ENCODE measurements at places on chromosomes 3 and 15.

- no peak for DNase-seq
Measured at GRCh38 chr3:27939940-27940339, 217.8 kb upstream of the EOMES start.

GRCh38 chr3:152737021-152737908 lies 97.7 kb upstream of the P2RY1 start:
- no peak for DNase-seq

GRCh38 chr3:159169828-159170227 lies 368.0 kb downstream of the MFSD1 start:
- no peak for DNase-seq

DNA sequence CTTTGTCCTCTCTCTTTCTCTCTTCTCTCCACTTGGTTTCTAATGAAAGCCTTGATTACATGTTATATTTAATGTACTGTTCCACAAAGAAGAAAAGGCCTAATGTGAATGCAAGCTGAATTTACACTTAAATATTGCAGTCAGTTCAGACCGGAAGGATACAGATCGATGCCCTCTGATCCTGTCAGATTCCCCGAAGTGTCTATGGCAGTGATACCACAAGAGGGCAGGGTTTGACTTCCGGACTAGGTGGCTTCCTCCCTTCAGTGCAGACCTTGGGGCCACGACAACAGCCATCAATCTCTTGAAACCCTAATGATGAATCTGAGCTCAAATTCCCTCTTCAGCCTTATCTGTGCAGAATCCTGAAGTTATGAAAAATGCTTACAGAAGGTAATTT lies 29.5 kb downstream of the AGTR1 start:
- DNase-seq = no peak

- no peak for DNase-seq
Measured at GRCh38 chr3:2937592-2937991, 172.6 kb downstream of the IL5RA start.

DNA sequence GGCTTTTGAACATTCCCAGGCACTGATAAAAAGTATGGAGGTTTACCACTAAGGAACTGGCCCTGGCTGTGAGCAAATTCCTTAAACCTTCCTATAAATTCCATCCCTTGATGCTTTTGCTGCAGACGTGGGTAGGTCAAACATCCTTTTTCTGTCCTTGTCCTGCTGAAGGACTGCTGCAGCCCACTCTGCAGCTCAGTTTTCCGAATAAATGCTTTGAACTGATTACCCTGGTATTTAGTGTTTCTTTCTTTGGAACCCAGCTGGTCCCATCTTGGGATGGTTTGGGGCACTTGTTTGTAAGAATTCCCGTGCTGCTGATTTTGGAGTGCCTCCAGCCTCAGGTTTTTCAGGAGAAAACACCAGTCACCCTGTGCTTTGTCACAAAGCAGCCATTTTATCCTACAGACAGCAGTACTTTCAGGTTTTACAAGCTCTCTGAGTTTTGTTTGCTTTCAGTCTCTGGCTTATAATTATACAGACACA lies 815.9 kb downstream of the VGLL3 start:
- no peak for DNase-seq

DNA sequence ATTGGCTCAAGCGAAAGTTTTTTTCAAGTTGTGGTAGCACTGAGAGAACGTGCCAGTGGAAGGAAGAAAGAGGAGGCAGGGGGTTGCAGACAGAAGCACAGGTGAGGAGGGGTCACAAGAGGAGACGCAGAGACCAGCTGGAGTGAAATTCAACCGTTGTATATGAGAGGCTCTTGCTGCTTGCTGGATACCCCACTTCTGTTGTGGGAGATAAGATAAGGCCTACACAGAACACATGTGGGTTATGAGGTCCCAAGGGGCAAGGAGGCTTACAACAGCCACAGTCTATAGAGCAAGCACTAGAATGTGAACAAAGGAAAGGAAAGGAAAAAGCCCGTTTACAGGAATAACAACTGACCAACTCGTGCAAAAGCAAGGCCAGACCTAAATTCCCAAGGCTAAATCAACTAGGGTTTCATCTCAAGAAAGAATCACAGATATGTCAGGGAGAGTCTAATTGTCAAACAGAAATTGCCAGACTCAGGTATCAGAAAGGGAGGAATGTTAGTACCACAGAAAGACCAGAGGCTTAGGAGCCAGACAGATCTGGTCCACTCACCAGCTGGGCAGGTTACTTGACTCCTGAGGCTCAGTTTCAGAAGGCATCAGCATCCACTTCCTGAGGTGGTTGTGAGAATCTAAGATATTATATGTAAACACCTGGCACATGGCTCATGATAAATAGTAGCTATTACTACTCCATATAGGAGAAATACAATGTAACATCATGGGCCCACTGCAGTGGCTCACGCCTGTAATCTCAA lies 60.9 kb downstream of the MSL2 start:
- DNase-seq = no peak

- DNase-seq = no peak
Measured at GRCh38 chr3:45603226-45603625, 8.7 kb downstream of the LIMD1 start.

GRCh38 chr15:39075311-39075710 lies 505.6 kb upstream of the THBS1 start:
- no peak for DNase-seq

- no peak for DNase-seq
Measured at GRCh38 chr3:142243134-142243533, 17.7 kb upstream of the GK5 start.

DNA sequence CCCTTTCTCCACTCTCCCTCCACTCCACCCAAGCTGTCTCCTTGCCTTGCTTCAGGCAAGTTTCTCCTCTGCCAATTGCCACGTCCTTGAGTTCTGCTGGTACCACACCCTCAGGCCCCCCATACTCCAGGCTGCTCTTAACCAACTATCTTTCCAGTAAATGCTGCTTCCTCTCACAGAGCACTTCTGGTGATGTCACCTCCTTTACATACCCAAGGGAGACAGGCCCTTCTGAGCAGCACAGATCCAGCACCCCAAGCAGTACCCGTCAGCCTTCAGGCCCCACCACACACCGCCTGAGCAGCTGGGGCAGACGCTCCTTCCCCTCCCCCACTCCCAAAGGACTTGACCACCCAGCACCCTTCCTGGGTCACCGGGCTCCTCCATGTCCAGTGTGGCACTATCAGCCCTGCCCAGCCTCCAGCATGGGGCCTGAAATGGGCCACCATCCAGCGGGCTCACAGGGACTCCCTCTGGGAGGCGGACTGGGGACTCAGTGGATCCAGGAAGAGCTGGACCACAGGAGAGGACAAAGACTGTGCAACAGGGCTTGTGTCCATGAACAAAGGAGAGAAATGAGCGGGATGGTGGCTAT lies 50.2 kb downstream of the KLF15 start:
- no peak for DNase-seq

DNA sequence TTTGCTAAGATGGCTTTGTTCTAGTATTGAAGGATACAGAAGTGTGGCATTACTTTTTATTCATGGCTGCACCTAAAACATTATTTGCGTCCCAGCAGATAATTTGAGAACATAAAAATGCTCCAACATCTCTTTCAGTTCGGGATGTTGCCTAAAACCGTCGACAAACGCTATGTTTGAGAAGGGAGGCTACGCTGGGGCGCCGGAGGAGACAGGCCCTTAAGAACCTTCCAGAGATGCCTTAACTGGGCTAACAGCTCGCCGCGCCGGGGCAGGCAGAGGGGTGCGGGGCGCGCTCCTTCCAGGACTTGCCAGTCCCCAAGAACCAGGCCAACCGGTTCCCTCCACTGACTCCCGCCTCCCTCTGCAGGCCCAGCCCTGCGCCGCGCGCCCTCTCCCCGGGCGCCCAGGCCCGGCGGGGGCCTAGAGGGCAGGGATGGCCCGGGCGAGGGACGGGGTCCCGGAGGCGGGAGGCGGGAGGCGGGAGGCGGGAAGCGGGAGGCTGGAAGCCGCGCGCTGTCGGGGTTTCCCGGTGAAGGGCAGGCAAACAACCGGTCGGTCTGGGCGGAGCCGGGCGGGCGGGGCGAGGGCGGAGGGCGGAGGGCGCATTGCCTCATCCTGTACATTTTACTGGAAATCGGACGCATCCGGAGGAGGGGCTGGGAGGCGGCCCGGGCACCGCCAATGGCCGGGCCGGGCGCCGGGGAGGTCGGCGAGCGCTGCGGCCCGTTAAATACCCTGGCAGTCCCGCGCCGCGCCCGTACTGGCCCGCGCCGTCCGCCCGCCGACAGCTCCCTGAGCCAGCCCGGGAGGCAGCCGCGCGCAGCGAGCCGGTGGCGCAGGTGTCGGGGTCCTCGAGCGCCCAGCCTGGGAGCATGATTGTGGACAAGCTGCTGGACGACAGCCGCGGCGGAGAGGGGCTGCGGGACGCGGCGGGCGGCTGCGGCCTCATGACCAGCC lies at the start of gene NFKBIZ:
TSS of gene NFKBIZ (plus strand) at position 761 of the 960 bp plus-strand sequence. CDS start at position 876, 115 bp downstream.
- DNase-seq = peak; percentile 63

- no peak for DNase-seq
Measured at GRCh38 chr3:135228201-135228600, 433.1 kb downstream of the EPHB1 start.

- no peak for DNase-seq
Measured at GRCh38 chr3:167972502-167972901, 123.2 kb downstream of the GOLIM4 start.

- DNase-seq = no peak
Measured at GRCh38 chr15:68816158-68816557, 4.5 kb downstream of the ANP32A start.

GRCh38 chr3:48215876-48216275 lies 7.4 kb upstream of the CAMP start:
- DNase-seq = no peak

- no peak for DNase-seq
Measured at GRCh38 chr3:63976161-63976871, 47.0 kb downstream of the PSMD6 start.

- no peak for DNase-seq
Measured at GRCh38 chr3:45035441-45036301, 9.6 kb downstream of the CLEC3B start.

- no peak for DNase-seq
Measured at GRCh38 chr3:89239774-89240173, 132.4 kb downstream of the EPHA3 start.

- no peak for DNase-seq
Measured at GRCh38 chr15:87753539-87753938, 503.0 kb downstream of the NTRK3 start.

GRCh38 chr3:21747376-21747775 lies 3.6 kb downstream of the ZNF385D start:
- no peak for DNase-seq

GRCh38 chr3:115052906-115053305 lies 94.2 kb downstream of the ZBTB20 start:
- no peak for DNase-seq

DNA sequence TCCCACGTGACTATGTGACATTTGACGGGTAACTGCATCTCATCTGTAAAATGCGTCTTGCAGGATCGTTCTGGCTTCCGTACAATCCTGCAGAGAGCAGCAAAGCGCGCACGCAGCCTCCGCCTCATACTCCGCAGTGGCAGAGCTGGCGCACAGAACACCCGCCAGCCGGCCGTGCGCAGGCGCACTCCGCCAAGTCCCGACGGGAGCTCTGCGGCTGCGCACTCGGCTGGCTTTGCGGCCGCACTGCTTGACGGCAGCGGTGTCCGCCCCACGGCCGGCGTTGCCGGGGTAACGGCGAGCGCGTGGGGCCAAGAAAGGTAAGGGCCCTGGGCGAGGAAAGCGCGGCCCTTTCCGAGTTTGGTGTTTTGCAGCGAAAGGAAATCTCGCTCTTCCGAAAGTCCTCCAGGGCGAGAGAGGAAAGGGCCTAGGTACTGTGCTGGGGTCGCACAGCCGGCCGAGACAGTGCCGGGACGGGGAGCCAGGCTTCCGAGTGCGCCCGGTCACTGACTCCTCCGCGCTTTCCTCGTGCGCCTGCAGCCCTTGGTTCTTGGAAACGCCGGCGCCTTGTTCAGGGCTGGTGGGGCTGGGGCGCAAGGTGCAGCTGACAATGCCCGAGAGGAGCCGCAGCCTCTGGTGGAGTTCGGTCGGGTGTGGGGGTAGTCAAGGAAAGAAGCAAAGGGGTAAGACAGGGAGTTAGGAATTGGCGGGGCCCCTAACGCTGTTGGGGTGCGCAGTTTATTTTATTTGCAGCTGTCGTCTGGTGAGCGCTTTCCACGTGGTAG lies at the start of gene TSEN2:
TSS of gene TSEN2 (plus strand) at position 283 of the 785 bp plus-strand sequence. CDS start 5,321 bp downstream, outside the sequence.
- peak; percentile 87 for DNase-seq

DNA sequence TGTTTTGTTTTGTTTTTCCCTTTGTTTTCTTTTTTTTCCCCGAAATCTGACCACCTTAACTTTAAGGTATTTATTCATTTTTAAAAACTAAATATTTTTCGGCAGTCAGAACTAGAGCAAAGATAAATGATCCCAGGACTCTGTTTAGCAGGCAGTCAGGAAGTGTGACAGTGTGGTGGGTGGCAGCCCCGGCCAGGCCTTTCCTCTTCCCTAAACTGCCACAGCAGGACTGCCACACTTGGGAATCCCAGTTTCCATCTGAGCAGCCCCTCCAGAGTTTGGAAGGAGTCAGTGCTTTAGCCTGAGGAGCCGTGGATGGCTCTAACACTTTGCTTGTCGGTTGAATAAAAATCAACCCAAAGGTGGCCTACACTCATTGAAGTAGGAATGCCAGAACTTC lies 6.9 kb downstream of the CCRL2 start:
- no peak for DNase-seq

GRCh38 chr3:4581920-4582611 lies 88.9 kb downstream of the ITPR1 start:
- DNase-seq = no peak

DNA sequence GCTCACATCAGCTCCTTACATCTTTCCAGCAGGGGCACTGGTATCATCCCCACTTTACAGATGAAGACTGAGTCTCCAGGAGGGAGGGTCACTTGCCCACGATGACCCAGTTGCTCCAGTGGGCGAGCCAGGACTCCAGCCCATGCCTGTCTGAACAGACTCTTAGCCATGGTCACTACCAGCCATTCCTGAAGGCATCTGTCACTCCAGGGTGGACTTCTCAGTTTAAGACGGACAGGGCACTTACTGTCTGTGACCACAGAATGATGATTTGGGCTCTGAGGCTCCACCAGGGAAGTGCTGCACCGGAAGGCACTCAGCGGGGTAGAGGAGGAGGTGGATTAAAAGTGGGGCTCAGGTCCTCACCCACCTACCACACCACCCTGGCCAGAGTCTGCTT lies 104.0 kb upstream of the SLC6A6 start:
- DNase-seq = no peak

GRCh38 chr3:128347282-128347681 lies 119.4 kb downstream of the DNAJB8 start:
- no peak for DNase-seq

DNA sequence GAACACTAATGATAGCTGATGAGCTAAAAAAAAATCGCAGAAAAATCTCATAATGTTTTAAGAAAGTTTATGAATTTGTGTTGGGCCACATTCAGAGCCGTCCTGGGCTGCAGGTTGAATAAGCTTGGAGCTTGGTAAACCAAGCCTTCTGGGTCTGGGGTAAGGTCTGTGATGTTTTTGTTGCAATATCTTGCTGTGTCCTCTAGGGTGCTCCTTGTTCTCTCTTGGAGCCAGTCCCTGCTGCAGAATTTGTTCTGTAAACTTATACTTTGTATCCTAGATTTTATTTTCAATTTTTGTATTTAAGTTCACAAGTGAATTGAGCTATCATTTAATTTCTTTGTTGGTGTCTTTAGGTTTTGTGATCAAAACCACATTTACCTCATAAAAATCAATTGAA lies 143.7 kb downstream of the NR1D2 start:
- DNase-seq = no peak

GRCh38 chr3:161852744-161853143 lies 356.1 kb downstream of the OTOL1 start:
- DNase-seq = no peak

- no peak for DNase-seq
Measured at GRCh38 chr3:8359133-8359532, 142.5 kb upstream of the LMCD1 start.
